ENCODE measurements at places on chromosomes 3 and 15. TPM values are rescaled to one million over a fixed set of nuclear protein-coding genes. Genes with fewer than 3 reads are reported as not detected.

GRCh38 chr3:173395073-173395411, 2.5 kb upstream of the NLGN1 start:
- no peak for DNase-seq

DNA sequence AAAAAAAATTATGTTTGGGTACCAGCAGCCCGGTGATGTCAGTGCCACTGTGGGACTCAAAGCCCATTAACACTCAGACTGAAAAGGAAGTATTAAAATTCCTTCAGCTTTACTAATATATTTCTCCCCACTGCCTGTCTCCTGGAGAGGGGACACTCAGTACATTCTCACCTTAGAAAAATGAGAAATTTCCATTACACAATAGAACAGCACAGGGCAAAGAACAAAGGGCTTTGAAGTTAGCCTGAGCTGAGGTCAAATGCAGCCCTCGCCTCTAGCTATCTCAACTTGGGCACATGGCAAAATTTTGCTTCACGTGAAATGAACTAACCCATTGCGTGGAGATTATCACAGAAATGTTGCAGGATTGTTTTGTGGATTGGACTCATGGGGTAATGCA, 80.8 kb downstream of the RARB start:
- DNase-seq = no peak

- peak; percentile 35 for DNase-seq
Observed at GRCh38 chr3:95097493-95097892, 1034.6 kb downstream of the NSUN3 start.

- DNase-seq = no peak
Observed at GRCh38 chr3:57036952-57037351, 23.5 kb upstream of the SPATA12 start.

GRCh38 chr3:84074767-84075166, 884.0 kb upstream of the CADM2 start:
- DNase-seq = no peak

- DNase-seq = no peak
Observed at GRCh38 chr3:174480767-174481166, 378.4 kb upstream of the NAALADL2 start.

GRCh38 chr3:170864525-170865208, 5.3 kb downstream of the RPL22L1 start:
- DNase-seq = no peak

- no peak for DNase-seq
Observed at GRCh38 chr3:164452707-164453106, 625.6 kb downstream of the SI start.

DNA sequence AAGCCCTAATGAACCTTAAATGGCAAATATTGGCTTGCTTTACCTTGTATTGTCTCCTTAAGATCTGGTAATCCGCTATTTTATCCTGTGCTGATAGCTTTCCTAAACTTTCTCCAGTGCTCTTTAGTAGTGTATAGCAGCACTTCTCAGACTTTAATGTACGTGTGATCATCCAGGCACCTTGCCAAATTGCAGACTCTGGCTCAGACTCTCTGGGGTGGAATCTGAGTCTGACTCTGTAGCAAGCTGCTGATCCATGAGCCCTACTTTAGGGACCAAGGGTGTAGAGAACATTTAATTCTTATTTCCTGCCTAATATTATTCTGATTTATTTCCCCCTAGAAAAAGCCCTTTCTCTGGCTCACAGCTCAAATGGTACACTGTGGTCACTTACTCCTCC, 518.8 kb upstream of the ZNF385D start:
- no peak for DNase-seq

- no peak for DNase-seq
Observed at GRCh38 chr3:179788996-179789395, 136.2 kb downstream of the USP13 start.

DNA sequence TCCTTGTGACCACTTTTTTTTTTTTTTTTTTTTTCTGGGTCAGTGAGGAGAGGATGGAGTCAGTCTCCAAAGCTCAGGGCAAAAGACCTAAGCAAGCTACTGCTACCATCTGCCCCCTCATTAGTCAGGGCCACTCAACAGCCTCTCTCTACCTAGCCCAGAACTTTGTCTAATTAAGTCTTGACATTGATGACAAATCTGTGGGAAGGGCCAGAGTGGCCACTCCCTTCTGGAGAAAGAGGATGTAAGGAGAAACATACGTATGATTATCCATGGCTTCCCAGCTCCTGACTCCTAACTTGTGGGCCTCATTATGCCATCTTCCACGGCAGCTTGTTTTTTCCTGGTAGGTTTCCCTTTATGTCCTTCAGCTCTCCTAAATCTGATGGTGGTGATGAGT, 37.9 kb downstream of the NR1I2 start:
- DNase-seq = no peak

DNA sequence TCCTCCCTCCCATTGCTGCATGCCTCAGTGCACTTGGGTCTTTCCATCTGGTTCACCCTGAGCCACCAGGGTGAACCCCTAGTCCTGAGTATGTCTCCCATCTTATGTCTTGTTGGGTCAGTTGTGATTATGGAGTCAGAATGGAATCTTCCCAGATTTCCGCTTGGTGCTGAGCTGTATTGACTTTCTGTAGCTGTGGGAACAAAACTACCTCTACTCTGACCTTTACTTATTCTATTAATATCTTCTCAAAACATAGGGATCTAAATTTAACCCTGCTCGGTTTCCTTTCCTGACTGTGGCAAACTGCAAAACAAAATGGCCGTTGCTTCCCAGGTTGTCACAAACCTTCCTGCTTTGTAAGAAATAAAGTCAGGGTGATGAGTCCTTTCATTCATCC, 295.8 kb upstream of the LYSMD4 start:
- DNase-seq = no peak

DNA sequence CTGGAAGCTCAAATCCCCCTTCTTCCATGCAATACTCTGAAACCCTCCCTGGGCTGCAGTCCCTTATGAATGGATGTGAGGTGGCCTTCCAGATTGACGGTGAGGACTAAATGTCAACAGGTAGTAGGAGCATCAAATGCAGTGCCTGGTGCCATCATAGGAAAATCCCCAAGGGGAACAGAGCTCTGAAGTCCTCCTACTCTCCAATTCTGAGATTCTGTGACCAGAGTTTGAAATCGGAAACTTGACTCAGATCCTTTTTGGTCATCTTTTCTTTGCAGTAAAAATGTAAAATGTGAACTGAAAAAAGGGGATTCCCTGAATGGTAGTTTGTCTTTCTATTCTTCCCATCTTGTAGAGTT, 68.8 kb upstream of the TJP1 start:
- no peak for DNase-seq

DNA sequence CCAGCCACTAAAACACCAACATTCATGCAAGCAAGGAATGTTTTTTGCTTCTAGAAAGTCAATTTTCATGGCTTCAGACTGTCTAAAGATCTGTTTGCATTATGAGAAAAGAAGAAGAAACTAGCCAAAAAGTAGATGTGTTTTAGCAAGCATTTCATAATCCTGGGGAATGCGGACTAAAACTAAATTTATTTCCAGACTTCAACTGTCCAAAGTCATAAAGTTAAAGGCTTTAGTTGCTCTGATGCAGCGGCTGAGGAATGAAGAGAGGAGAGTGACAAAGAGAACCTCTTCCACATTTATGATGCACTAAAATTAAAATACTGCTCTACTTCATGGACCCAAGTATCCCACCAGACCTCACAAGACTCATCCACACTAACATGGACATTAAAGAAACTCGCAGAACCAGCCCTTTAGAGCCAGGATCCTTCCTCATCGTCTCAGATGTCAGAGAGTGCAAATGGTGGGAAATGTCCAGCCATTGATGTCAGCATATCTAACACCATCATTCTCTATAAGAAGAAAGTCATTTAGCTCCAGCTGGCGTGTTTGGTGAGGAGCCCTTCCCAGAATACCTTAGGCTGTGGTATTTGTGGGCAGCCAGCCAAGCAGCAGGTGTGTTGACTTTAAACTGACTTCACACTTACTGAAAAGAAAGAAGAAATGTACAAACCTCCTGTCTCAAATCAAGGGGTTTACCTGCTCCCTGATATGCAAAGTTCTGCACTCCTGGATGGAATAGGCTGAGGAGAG, 17.4 kb downstream of the FYCO1 start:
- DNase-seq = no peak

- DNase-seq = no peak
Observed at GRCh38 chr15:89352476-89352875, 17.9 kb upstream of the POLG start.

DNA sequence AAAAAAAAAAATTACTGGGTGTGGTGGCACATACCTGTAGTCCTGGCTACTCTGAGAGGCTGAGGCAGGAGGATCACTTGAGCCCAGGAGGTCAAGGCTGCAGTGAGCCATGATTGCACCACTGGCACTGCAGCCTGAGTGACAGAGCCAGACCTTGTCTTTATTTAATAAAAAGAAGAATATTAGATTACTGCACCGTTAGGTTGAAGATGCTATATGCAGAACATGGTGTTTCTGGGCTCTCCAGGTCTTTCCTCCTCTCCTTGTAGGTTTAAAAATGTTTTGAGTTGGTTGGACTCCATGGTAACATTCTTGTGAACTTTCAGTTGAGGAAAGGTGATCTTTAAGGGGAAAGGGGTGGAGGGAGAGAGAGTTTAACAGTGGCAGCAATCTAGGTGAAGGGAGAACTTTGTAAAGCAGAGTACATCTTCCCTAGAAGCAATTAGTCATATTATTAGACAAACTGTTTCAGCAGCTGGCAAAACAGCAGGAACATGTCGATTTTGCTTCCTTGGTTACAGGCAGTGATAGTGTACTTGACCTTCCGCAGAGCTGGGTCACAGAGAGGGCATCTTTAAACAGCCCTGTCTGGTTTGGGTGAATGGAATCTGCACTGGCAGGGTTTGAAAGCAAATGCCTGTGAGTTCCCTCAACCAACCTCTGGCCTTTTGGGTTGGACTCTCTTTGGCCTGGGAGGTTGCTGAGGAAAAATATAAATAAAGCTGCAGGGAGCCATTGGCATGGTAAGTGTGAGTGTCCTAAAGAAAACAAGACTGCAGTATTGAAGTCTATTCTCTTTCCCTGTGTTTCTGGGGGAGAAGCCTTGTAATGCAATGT, 42.8 kb downstream of the NR2C2 start:
- no peak for DNase-seq

DNA sequence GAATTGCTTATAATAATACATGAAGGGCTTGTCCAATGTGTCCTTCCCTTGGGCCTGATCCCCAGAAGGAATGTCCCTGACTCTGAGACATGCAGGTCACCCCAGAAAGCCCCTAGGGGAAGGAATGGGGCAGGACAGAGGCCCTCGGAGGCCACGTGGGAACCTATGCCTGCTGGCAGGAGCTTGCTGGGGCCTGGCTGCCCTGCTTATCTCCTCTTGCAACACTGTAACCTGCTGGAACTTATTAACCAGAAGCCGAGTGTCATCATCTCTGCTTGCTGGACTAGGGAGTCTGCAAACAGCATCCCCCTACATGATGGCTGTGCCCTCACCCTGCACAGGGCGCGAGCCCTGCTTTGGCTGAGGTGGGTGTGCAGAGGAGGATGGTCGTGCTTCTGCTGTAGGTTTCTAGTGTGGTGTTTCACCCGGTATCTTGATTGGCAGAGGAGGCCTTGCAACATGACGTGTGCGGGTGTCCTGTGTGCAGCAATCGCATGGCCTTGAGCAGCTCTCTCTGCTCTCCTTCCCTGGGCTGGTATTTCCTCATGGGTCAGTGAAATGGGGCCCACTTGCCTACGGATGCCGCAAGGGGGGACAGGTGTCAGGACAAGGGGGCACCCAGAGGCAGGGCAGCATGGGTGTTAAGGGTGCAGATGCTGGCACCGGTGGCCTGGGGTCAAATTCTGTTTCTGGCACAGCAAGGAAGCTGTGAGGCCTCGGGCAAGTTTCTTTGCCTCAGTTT, 5.0 kb downstream of the CHST13 start:
- no peak for DNase-seq

DNA sequence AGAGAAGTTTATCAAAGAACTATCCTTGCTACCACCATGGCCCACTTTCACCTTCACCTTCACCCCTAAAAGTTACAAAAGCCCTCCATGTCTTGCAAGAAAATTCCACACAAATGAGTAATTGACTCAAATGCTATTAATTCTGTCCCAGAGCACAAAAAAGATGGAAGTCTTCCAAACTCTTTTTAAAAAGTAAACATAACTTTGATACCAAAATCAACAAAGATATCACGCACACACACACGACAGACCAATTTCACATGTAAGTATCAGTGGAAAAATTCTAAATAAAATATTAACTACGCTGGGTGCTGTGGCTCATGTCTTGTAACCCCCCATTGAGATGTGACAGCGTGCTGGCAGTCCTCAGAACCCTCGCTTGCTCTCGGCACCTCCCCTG, 1.1 kb upstream of the MCCC1 start:
- DNase-seq = no peak

- DNase-seq = peak; percentile 66
Observed at GRCh38 chr3:137110392-137110996, 152.7 kb downstream of the IL20RB start.

DNA sequence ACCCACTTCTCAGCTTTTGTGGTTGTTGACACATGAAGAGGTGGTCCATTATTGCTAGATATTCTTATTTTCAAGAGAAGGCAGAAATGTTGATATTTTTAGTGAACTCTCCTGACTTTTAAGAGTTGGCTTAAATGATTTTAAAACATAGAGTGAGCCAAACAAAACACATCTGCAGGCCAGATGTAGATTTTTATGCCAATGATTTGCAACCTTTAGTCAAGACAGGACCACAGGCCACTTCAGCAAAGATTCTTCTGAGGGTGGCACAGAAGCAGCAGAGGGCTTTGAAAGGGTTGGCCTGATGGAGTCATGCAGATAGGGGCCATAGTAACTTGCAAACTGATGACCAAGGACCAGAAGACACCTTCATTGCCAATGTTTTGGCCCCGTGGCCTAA, 276.5 kb upstream of the P2RY1 start:
- DNase-seq = no peak

- DNase-seq = no peak
Observed at GRCh38 chr15:63752075-63752684, 81.6 kb downstream of the HERC1 start.

- DNase-seq = peak; percentile 23
Observed at GRCh38 chr3:165837058-165837525, at the start of gene BCHE. Gene BCHE (minus strand): TSS chr3:165837423. CDS start chr3:165831033, 6,390 bp downstream.

GRCh38 chr15:27028858-27029477, 58.0 kb downstream of the GABRG3 start:
- peak; percentile 22 for DNase-seq

The TICRR gene
- polyA plus RNA-seq = 6.8 TPM

The DNAH1 gene
- 10.0 TPM for polyA plus RNA-seq

The CAMK2N2 gene
- 204 TPM for polyA plus RNA-seq

The POPDC2 gene
- 3.9 TPM for polyA plus RNA-seq

The MAGEL2 gene
- 25.3 TPM for polyA plus RNA-seq

The BLM gene
- 7.2 TPM for polyA plus RNA-seq

The TUSC7 gene
- 0.36 TPM for polyA plus RNA-seq

The MME gene
- polyA plus RNA-seq = 5.8 TPM

The ANKRD63 gene
- 0.30 TPM for polyA plus RNA-seq

The GABRR3 gene
- polyA plus RNA-seq = not detected

The MNS1 gene
- polyA plus RNA-seq = 15.9 TPM

The ERC2 gene
- 26.8 TPM for polyA plus RNA-seq

The HES1 gene
- polyA plus RNA-seq = 28.7 TPM

Data from spinal cord (tissue), 10 donors.